A549 treated with GW870086 at 1 μM for 4 hours (cell line): ENCODE measurements at places on chromosomes 7 and 10. TPM values are rescaled to one million over a fixed set of nuclear protein-coding genes. Genes with fewer than 3 reads are reported as not detected.

The KEL gene
- total RNA-seq, result not detected in 5 replicates

The CUBN gene
- total RNA-seq, result 0.02 to 0.23 TPM (median 0.17 TPM) in 4 of 5 replicates, not detected in the other

The TBXAS1 gene
- total RNA-seq, result 9.7 to 15.9 TPM (median 14.3 TPM) in 5 replicates

The RPP30 gene
- 45.4 to 54.5 TPM (median 52.6 TPM) in 5 replicates for total RNA-seq

The LGI1 gene
- total RNA-seq, result not detected in 5 replicates

The AKR1B15 gene
- 18.9 to 39.8 TPM (median 34.3 TPM) in 5 replicates for total RNA-seq

The MICALL2 gene
- 18.7 to 28.9 TPM (median 25.9 TPM) in 5 replicates for total RNA-seq

The GHRHR gene
- total RNA-seq, result not detected in 5 replicates

The IFIT1B gene
- not detected in 5 replicates for total RNA-seq

The PRKAR2B gene
- total RNA-seq, result 2.4 to 3.4 TPM (median 2.8 TPM) in 5 replicates

The CHCHD1 gene
- 60.7 to 78.7 TPM (median 71.8 TPM) in 5 replicates for total RNA-seq

The CRYGN gene
- total RNA-seq, result not detected in 5 replicates

The CAV2 gene
- 150 to 178 TPM (median 177 TPM) in 5 replicates for total RNA-seq

The CALY gene
- total RNA-seq, result 0.46 to 0.95 TPM (median 0.69 TPM) in 5 replicates

The NUP205 gene
- total RNA-seq, result 46.1 to 56.5 TPM (median 50.6 TPM) in 5 replicates

The NUDT13 gene
- total RNA-seq, result 2.5 to 5.4 TPM (median 3.5 TPM) in 5 replicates

The HSPA14 gene
- total RNA-seq, result 43.8 to 46.0 TPM (median 45.1 TPM) in 5 replicates

The TPST1 gene
- total RNA-seq, result 6.3 to 9.3 TPM (median 8.7 TPM) in 5 replicates

The TRIL gene
- not detected in 5 replicates for total RNA-seq

The HYAL4 gene
- total RNA-seq, result 0.07 TPM in 1 of 5 replicates, not detected in the others

The OPN1SW gene
- total RNA-seq, result not detected in 5 replicates

The ZNF467 gene
- total RNA-seq, result 0.91 to 1.2 TPM (median 1.0 TPM) in 5 replicates

The MINDY3 gene
- 12.3 to 15.7 TPM (median 13.9 TPM) in 5 replicates for total RNA-seq

The SPDYE11 gene
- total RNA-seq, result not detected in 5 replicates

The FAM25A gene
- not detected in 5 replicates for total RNA-seq

The NAMPT gene
- total RNA-seq, result 106 to 155 TPM (median 125 TPM) in 5 replicates

The OPN4 gene
- total RNA-seq, result not detected in 5 replicates

The NEUROD6 gene
- not detected in 5 replicates for total RNA-seq

The AOAH gene
- not detected in 5 replicates for total RNA-seq

The ANKRD7 gene
- 0.21 to 0.41 TPM (median 0.23 TPM) in 3 of 5 replicates, not detected in the others for total RNA-seq

The ABCA13 gene
- total RNA-seq, result 0.02 to 0.09 TPM (median 0.06 TPM) in 5 replicates

The EFCAB10 gene
- 2.2 to 3.1 TPM (median 3.0 TPM) in 5 replicates for total RNA-seq

The USP54 gene
- total RNA-seq, result 9.3 to 11.9 TPM (median 11.3 TPM) in 5 replicates

The GNGT1 gene
- not detected in 5 replicates for total RNA-seq
